Omental fat pad (tissue), 4 donors: ENCODE measurements at places on chromosomes 7 and 10.

GRCh38 chr7:50778189-50778588 is 4.5 kb downstream of the GRB10 start:
- DNase-seq: no peak

- DNase-seq: no peak
Observed at GRCh38 chr7:24356718-24357386, 72.9 kb downstream of the NPY start.

GRCh38 chr7:50644586-50644985 is 79.4 kb upstream of the DDC start:
- DNase-seq: no peak

DNA sequence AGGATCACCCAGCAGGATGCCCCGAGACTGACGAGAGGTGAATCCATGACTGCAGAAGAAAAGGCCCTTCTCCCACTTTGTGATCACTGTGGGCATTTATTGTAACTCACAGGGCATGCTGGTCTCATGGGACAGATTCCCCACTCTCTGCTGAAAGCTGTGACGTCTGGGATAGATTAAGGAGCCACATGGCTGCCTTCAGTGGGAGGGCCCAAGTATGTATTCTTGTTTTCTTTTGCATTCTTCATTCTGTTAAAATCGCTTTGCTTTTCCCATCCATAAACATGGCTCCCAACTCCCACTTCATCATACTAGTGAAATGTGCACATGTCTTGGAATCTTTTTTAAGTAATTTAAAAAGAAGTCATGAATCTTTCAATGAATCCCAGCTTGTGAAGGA is 67.2 kb downstream of the FAM107B start:
- no peak for DNase-seq

DNA sequence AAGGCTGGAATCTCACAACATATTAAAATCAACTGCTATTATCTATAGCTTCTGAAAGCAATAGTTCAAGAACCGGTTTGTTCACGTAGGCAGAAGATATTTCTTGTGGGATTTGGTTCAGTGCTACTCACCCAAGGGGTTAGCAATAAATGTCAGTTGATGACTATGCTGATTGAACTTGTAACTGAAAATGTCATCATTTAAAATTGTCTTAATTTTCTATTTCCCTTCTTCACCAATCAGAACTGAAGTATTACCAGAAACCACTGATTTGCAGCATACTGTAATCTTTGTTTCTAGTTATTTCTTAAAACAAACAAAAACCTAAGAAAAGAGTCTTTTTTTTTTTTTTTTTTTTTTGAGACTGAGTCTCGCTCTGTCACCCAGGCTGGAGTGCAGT is 46.1 kb downstream of the CPEB3 start:
- DNase-seq: no peak

DNA sequence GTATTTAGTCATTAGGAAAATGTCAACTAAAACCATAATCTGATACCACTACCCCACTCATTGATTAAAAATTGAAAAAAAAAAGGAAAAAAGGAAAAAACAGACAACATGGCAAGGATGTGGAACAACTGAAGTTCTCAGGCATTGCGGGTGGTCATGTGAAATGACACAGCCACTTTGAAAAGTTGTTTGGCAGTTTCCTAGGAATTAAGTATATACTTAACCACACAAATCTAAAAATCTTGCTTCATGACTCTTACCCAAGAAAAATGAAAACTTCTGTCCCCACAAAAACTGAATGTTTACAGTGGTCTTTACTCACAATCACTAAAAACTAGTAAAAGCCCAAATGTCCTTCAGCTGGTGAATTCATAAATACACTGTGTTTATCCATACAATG is 254.5 kb downstream of the AHR start:
- DNase-seq: no peak

- DNase-seq: no peak
Observed at GRCh38 chr7:36261019-36261754, 108.1 kb downstream of the EEPD1 start.
